ENCODE measurements at places on chromosomes 4 and X.

GRCh38 chrX:50081282-50081889, 119.4 kb downstream of the AKAP4 start:
- DNase-seq, result no peak

DNA sequence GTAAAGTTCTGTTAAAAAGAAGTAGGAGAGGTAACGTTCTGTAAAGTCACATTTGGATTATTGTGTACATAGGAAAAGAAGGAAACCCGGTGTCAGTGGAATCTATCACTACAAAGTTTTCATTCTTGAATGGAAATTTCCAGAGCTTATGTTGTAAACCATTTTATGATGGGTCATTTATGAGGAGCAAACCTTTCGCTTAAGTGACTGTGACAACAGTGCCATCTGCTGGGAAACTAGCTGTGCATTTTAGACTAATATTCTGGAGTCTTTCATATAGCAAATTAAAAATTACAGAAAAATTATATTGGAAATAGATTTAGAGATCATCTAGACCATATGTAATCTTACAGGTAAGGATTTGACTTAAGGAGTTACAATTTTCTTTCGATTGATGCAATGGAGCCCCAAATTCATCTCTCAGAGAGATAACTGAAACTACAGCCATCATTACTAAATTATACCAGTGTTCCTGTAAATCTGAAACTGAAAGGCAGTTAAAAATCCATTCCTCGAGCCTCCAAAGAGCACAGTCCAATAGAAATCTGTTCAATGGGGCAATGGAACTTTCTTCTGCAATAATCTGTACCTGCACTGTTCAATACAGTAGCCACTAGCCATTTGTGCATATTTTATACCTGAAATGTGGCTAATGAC, 26.9 kb downstream of the ASB9 start:
- peak; percentile 53 for DNase-seq

DNA sequence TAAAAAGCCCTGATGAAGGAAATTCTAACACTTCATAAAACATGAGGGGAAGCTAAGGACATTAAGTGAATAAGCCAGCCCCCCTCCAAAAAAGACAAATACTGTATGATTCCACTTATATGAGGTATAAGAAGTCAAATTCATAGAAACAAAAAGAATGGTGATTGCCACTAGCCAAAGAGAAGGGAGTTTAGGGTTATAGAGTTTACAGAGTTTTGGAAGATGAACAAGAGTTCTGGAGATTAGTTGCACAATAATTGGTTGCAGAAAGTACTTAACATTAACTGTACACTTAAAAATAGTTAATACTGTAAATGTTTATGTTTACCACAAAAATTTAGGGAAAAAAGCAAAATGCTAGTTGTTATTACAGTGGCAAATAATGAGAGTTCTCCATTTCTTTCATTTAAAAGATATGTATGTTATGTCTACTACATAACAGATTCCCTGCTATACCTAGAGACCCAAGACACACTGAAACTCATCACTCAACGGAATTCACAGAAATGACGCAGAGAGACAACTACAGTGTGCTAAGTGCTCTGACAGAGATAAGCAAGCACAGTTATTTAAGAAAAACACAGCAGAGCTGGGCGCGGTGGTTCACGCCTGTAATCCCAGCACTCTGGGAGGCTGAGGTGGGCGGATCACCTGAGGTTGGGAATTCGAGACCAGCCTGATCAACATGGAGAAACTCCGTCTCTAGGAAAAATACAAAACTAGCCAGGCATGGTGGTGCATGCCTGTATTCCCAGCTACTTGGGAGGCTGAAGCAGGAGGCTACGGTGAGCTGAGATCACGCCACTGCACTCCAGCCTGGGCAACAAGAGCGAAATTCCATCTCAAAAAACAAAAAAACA, 37.2 kb downstream of the EIF4E start:
- no peak for DNase-seq

GRCh38 chr4:171650543-171650942, 162.7 kb upstream of the GALNTL6 start:
- DNase-seq, result no peak

GRCh38 chrX:110965409-110966090, 130.4 kb upstream of the PAK3 start:
- no peak for DNase-seq

GRCh38 chrX:24333371-24333770, 19.5 kb upstream of the SUPT20HL2 start:
- no peak for DNase-seq

DNA sequence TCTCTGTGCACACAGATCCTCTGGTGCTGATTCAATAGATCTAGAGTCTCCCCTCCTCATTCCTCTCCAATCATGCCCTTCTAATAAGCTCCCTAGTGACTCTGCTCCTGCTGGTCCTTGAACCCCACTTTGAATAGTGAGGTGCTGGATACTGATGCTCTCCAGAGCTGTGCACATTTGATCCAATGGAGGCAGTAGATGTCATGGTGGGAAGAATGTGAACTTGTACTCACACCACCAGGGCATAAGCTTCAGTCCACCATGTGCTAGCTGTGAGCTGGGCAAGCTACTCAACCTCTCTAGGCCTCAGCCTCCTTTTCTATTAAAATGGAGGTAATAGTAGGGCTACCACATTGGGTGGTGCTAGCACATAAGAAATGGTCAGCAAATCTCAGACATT, 241.1 kb downstream of the SPATA18 start:
- no peak for DNase-seq

- no peak for DNase-seq
Observed at GRCh38 chrX:119984652-119985051, 41.1 kb upstream of the NKAP start.

GRCh38 chr4:121155893-121156292, 8.2 kb downstream of the TNIP3 start:
- no peak for DNase-seq

DNA sequence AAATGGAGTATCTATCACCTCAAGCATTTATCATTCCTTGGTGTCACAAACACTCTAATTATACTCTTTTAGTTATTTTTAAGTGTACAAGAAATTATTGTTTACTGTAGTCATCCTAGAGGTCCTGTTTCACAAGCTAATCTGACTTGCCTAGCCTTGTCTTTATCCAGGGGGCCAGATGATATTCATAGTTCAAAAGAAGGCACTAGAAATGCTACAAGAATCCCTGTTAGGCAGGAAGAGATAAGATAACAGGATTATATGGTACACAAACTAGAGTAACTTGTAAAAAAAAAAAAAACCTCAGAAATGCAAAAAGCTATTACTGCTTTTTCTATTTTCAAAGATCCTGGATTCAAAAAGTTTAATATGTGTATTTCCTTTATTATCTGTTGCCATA, 95.8 kb downstream of the MBNL3 start:
- no peak for DNase-seq

- no peak for DNase-seq
Observed at GRCh38 chrX:38154818-38155217, 65.9 kb downstream of the SRPX start.

GRCh38 chr4:70183168-70183939, 12.2 kb upstream of the ODAM start:
- DNase-seq, result peak; percentile 34

- no peak for DNase-seq
Observed at GRCh38 chr4:110183643-110184042, 14.8 kb downstream of the ELOVL6 start.
